ENCODE measurements at places on chromosomes 11 and 22. TPM values are rescaled to one million over a fixed set of nuclear protein-coding genes. Genes with fewer than 3 reads are reported as not detected.

DNA sequence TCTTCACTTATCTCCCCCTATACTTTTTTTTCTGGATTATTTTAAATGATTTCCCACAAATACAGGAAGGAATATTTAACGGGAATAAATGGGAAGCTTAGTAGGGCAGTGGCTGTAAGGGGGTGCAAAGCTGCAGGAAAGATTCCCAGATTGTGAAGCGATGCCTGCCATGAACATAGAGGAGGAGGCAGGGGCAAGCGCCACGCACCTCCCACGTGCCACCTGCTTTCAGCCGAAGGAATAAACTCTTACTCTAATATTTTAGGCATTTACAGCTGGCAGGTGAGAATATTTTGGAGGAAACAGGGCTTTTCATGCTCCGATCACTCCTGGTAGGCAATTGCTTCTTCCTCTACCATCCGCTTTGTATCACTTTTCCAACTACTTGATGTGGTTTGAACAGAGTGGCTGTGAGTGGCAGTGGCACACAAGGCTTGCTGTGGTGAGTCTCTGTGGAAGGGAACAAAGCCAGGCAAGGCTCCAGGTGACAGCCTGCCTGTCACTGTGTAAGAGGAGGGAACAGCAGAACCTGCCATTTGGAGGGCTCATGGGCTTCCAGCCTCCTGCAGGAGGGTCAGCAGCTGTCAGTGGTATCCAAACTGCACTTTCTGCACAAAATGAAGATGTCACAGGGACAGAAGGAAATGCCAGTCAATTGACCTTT lies 54.5 kb upstream of the PLET1 start:
- no peak overlapping the region for H3K4me3 ChIP-seq
- no peak overlapping the region for H3K27ac ChIP-seq
- H3K36me3 ChIP-seq: no peaks in the 10 kb centered on the region

DNA sequence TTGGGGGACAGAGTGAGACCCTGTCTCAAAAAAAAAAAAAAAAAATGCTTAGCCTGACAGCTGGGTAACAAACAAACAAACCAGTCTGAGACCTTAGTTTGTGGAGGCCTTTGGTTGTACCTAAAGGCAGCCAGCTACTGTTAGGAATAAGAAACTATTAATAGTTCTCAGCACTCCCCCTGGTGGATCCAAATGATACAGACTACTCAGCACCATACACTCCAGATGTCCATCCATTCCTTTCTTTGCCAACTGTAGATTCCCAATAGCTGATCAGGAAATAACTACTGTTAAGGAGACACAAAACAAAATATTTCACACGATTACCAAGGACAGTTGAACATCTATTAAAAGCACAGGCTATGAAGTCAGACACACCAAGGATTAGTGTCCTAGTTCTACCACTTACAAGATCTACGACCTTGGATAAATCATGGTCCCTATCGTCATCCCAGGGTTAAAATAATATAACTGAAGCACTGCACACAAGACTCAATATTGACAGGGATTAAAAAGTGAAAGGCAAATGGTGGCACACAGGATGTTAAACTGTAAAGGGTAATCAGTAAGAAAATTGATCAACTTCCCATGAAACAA lies 17.2 kb downstream of the CLDN25 start:
- H3K4me3 ChIP-seq: no peak overlapping the region
- no peaks in the 10 kb centered on the region for H3K4me1 ChIP-seq
- H3K27ac ChIP-seq: no peak overlapping the region

DNA sequence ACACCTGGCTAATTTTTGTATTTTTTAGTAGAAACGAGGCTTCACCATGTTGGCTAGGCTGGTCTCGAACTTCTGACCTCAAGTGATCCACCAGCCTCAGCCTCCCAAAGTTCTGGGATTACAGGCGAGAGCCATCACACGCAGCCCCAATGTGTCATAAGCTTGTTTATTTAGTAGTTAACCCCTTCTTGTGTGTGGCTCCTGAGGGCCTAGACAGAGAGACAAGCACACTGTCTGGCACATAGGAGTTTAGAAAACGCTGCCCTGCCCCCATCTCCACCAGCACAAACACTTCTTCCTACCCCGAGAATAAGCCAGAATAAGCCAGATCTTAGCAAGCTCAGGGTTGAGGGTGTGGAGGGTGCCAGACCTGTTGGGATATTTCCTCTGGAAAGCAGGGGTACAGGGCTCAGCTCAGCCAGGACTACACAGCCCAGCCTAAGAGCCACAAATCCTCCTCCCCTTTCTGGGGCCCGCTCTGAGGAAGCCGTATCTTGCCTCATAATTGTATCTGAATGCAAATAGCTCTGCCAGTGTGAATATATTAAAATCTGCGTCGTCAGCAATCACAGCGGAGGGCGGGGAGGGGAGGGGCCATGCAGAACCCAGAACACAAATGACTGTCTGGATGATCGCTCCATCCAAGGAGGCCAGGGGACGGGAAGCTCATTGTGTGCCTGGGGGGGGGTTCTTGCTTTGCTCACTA lies 247.3 kb downstream of the MN1 start:
- no peaks in the 10 kb centered on the region for H3K36me3 ChIP-seq
- peaks cover 4% of the 10 kb centered on the region for H3K27me3 ChIP-seq
- peaks cover 8% of the 10 kb centered on the region for H3K4me1 ChIP-seq
- no peak overlapping the region for H3K27ac ChIP-seq
- peak; percentile 80 for DNase-seq

GRCh38 chr22:25496396-25497064 lies 67.9 kb upstream of the GRK3 start:
- no peaks in the 10 kb centered on the region for H3K36me3 ChIP-seq
- DNase-seq: no peak
- no peaks in the 10 kb centered on the region for H3K27me3 ChIP-seq
- H3K4me3 ChIP-seq: no peak overlapping the region
- no peak overlapping the region for H3K27ac ChIP-seq

DNA sequence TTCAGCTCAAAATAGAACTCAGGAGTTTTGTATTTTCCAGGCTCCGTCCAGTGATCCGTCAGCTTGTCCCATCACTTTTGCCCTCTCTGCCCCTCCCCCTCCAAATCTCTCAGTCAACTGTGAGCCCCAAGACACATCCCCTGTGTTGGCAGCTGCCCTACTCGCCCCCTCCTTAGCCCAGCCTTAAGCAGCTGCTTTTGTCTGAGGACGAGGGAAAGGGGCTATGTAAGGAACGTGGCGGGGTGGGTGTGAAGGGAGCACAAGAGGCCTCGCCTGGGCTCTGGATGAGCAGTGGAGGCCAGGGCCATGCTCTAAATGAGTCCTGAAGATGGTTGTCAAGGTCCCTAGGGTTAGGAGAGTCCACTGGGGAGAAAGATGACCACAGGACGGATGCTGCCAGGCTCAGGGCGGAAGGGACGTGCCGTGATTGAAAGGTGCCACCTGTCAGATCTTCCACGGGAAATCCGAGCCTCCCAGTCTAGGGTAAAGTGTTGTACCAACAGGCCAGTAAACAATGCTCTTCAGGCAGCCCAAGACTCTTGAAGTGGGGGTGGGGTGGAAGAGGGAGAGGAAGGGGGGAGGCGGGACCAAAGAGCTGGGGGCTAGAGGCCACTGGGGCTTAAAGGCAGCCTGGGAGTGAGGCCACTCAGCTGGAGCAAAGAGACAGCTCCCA lies at the start of gene SMTNL1:
Gene SMTNL1 (plus strand): TSS at position 649 of the 673 bp plus-strand sequence. CDS start 5,048 bp downstream, outside the sequence.
- no peaks in the 10 kb centered on the region for H3K27me3 ChIP-seq
- H3K36me3 ChIP-seq: no peaks in the 10 kb centered on the region
- H3K27ac ChIP-seq: peak within 1 kb of the TSS; percentile 90
- peak within 1 kb of the TSS; percentile 43 for H3K4me3 ChIP-seq
- peaks cover 13% of the 10 kb centered on the region for H3K4me1 ChIP-seq

DNA sequence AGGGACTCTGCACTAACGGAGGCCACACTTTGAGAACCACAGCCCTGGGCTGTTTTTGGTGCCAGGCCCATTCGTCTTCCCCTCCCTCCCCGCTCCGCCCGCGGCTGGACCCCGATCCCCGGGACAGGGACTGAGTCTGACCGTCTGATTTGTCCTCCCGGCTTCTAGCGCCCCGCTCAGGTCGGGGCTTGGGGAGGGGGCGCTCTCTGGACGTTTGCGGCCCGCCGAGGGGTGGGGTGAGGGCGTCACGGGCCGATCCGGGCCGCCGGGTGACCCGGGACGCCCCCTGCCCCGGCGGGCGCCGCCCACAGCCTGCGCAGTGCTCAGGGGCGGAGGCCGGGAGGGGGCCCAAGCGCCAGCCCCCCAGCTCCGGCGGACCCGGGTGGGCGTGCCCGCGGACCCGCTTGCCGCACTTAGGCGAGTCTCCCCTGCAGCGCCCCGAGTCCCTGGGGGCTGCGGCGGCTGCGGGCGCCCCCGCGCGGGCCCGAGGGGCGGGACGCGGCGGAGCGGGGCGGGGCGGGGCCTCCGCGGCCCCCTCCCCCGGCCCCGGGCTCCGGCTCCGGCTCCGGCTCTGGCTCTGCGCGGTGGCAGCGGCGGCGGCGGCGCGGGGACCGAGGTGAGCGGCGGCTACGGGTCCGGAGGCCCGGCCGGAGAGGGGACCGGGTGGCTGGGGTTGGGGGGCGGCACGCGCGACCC lies 33.7 kb upstream of the PRR5 start:
- no peaks in the 10 kb centered on the region for H3K36me3 ChIP-seq
- peak overlapping the region; percentile 47 for H3K4me3 ChIP-seq
- H3K4me1 ChIP-seq: peaks cover 31% of the 10 kb centered on the region
- H3K27me3 ChIP-seq: peaks cover 28% of the 10 kb centered on the region

DNA sequence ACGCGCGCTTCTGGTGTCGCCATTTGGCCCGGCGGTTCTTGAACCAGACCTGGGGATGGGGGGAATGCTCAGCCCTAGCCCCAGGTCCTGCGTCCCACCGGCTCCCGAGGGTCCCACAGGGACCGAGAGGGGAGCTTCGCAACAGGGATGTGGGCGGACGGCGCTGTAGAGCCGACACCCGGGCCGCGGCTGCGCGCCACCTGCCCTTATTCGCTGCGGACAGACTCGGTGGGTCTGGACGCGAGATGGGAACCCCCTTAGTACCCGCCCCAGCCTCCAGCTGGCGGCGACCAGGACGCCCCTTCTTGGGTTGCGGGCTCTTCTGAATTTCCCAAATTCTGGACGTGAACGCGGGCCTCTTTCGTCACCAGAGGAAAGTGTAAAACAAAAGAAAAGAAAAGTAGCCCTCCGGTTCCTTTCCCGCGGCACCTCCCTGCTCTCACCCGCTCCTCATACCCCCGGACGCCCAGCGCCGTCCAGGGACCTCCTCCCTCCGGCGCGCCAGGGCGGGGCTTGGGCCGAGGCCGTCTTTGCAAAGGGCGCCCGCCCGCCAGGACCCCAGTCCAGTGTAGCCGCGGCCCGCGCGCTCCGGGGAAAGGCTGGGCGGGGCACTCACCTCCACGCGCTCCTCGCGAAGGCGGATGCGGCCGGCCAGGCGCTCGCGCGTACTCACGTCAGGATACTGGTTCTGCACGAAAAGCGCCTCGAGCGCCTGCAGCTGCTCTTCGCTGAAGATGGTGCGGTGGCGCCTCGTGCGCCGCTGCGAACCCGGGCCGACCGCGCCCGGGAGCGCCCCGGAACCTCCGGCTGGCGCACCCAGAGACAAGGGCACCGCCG lies 827 bp downstream of the GSC2 start:
- DNase-seq: no peak
- peaks cover 66% of the 10 kb centered on the region for H3K27me3 ChIP-seq

DNA sequence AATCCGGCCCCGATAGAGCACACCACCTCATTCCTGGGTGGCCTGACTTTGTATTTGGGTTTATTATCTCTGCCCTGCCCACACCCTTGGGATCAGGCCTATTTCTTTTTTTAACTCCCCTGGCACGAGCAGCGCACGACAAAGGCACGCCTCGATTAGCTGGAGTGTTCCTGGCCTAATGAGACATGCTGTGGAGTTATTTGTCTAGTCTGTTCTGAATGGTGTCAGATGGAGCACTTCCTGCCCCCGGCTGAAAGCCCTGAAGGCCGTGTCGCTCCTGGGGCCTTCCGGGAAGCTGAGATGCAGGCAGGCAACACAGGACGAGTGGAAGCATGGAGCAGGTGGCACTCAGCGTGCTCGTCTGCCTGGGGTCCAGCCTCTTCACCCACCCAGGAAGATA lies 47.1 kb downstream of the LARGE1 start:
- peaks cover 20% of the 10 kb centered on the region for H3K4me1 ChIP-seq
- H3K27me3 ChIP-seq: no peaks in the 10 kb centered on the region
- no peak overlapping the region for H3K4me3 ChIP-seq
- no peaks in the 10 kb centered on the region for H3K36me3 ChIP-seq
- no peak overlapping the region for H3K27ac ChIP-seq
- DNase-seq: no peak

GRCh38 chr22:33853200-33854097 lies 66.8 kb downstream of the LARGE1 start:
- DNase-seq: peak; percentile 77
- H3K36me3 ChIP-seq: no peaks in the 10 kb centered on the region
- peaks cover 6% of the 10 kb centered on the region for H3K4me1 ChIP-seq
- H3K27me3 ChIP-seq: no peaks in the 10 kb centered on the region
- H3K27ac ChIP-seq: peak overlapping the region; percentile 58

DNA sequence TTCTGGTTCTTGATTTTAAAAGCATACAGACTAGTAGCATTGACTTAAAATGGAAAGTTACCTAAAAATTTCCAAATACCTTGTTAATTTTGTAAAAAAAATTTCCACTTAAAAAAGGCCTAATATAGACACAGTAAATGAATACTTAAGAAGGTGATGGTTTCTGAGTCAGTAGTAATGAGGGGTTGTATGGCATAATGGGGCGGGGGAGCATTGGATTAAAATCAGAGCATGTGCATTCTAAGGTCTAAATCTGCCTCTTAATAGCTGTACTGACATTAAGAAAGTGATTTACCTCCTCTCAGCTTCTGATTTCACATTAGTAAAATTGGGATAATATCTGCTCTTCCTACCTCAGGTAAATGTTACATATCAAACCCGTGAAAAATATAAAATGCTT lies 446.5 kb downstream of the AASDHPPT start:
- no peaks in the 10 kb centered on the region for H3K36me3 ChIP-seq
- DNase-seq: no peak
- H3K4me3 ChIP-seq: no peak overlapping the region
- H3K27ac ChIP-seq: no peak overlapping the region
- H3K27me3 ChIP-seq: no peaks in the 10 kb centered on the region
- no peaks in the 10 kb centered on the region for H3K4me1 ChIP-seq

DNA sequence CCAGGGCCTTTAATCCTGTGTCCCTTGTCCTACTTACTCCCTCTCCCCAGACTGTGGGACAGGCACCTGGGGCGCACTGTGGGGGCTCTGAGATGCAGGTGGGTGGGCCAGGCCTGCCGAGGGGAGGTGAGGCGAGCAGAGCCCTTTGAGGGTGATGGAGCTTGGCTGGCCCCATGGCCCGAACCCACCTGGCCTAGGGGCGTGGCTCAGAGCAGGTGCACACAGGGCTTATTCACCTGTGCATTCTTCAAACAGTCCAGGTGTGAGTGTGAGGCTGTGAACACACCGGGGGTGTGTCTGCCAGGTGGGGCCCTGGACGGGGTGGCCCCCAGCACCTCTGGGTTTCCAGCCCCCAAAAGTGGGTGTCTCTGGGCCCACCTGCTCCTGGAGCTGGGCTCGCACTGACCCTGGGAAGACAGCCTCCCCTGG lies 9.0 kb upstream of the MUC5AC start:
- H3K4me3 ChIP-seq: no peak overlapping the region
- no peak for DNase-seq
- no peaks in the 10 kb centered on the region for H3K36me3 ChIP-seq
- peaks cover 2% of the 10 kb centered on the region for H3K27me3 ChIP-seq
- H3K4me1 ChIP-seq: no peaks in the 10 kb centered on the region
- H3K27ac ChIP-seq: no peak overlapping the region

Gene RIMBP3C
- 0.40 TPM for total RNA-seq

Gene WBP2NL
- total RNA-seq: 1.0 TPM

Gene PYGM
- 165 TPM for total RNA-seq

Gene TSKU
- total RNA-seq: 13.9 TPM
